DMS53 (cell line): ENCODE measurements at places on chromosomes 5 and 9.

GRCh38 chr5:108898257-108898656, 150.6 kb downstream of the FER start:
- DNase-seq, result no peak

GRCh38 chr9:114189823-114190562, 34.7 kb downstream of the COL27A1 start:
- DNase-seq, result no peak

DNA sequence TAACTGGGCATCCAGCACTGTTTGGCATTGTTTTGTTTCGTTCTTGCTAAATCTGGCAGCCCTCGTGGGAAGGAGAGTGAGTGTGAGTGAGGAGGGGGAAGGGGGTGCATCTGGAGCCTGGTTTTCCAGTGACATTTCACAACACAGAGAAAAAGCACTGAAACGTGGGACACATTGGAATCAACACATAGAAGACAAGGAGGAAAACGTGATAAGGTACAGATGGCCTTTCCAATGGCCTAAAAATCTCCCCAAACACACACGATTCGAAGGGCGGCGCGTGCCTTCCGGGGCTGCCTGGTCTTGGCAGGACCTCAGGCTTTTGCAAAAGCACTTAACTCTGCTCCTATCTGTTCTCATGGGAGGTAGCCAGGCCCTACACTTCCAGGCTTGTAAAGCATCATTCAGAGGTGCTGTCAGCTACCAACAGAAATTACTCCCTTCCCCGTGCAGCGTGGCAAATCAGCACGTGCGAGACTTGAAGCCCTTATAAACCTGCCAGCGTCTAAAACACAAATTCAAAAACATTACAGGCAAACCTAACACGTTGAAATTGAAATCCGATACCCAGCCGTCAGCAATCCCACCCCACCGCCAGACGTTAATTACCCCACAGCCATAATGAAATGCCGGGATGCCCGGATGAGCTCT, 129.4 kb downstream of the OLFM1 start:
- no peak for DNase-seq

DNA sequence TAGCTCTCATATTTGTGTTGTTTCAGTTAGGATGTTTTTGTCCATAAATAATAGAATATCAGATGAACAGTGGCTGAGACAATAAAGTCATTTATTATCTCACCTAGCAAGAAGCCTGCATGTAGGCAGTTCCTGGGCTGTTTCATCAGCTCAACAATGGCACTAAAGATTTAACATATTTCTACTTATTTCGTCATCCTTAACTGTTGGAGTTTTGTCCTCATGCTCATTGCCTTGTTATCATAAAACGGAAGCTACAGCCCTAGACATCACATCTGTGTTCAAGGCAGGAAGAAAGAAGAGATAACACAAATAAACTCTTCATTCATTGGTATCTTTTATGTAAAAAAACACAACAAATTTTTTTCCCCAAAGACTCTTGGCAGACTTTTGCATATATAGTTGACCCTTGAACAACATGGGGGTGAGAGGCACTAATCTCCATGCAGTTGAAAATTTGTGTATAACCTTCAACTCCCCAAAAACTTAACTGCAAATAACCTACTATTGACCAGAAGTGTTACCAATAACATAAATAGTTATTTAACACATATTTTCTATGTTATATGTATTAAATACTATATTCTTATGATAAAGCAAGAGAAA, 277.2 kb upstream of the ADRA1B start:
- no peak for DNase-seq

DNA sequence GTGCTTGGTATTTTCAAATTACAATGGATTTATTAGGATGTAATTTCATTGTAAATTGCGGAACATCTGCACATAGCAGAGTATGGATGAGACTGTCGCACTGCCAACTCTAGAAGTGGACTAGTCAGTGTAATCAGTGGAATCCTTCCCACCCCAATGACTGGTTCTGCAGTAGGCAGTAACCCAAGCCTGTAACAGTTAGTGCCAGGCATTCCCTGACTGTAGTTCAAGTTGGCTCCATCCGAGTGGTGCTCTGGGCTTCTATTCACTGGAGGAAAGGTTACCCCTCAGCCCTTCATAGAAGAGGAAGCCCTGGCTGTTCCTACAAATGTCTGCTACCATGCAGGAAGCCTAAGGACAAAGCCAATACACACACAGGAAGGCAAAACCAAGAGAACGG, 23.2 kb downstream of the AK3 start:
- DNase-seq, result no peak

- DNase-seq, result peak; percentile 37
Measured at GRCh38 chr5:151224372-151224771, 480 bp upstream of the CCDC69 start.

DNA sequence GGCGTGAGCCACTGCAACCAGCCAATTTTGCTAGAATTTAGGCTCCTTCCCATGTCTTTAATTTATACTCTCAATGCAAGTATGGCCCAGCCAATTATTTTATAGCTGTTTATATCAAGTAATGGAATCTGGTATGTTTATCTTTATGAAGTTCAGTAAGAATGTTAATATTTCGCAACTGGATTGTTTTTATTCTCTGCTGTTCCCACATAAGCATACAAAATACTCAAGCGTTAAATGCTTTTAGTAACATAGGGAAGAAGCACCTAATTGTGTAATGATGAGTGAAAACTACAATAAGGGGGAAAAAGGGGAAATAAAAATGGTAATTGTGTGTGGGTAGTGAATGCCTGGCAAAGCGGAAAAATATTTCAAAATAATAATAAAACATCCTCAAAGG, 21.3 kb downstream of the PWWP2A start:
- no peak for DNase-seq

GRCh38 chr9:91914404-91914803, 35.6 kb downstream of the ROR2 start:
- no peak for DNase-seq

DNA sequence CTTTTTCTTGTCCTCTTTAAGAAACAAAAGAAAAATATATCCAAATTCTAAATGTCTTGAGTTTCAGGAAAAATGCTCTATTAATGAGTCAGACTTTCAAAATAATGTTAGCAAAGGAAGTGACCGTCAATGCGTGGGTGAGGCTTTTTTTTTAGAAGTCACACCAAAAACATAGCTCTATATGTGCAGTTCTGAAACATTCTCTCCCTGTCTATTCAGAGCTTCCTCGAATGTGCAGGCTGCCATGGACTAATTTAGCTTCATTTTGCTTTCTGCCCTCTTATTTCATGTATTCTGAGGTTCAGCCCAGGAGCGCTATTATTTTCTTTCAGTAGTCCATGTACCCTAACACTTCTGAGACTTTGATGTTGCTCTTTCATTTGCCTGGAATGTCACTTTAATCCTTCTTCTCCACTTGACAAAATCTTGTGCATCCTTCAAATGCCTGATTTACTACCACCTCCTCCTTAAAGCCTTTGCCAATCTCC, 72.5 kb upstream of the RASA1 start:
- DNase-seq, result no peak

DNA sequence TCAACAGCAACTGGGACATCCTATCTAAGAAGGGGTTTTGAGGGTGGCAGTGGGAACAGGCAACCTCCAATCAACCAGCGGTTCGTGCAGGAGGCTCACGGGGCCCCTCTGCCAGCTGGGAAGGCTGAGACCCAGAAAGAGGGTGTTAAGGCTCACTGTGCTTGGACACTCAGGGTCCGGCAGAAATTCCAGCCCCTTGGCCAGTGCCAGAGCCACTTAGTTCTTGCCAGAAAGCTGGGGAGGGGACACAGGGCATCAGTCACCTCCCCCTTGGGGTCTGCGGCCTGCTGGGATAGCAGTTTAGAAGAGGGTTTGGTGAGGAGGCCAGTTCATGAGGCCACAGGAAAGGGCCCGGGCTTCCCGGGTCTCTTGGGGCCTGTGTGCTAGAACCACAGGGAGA, 20.5 kb downstream of the ADGRD2 start:
- no peak for DNase-seq

GRCh38 chr5:167171056-167171455, 1120.4 kb upstream of the WWC1 start:
- DNase-seq, result no peak

DNA sequence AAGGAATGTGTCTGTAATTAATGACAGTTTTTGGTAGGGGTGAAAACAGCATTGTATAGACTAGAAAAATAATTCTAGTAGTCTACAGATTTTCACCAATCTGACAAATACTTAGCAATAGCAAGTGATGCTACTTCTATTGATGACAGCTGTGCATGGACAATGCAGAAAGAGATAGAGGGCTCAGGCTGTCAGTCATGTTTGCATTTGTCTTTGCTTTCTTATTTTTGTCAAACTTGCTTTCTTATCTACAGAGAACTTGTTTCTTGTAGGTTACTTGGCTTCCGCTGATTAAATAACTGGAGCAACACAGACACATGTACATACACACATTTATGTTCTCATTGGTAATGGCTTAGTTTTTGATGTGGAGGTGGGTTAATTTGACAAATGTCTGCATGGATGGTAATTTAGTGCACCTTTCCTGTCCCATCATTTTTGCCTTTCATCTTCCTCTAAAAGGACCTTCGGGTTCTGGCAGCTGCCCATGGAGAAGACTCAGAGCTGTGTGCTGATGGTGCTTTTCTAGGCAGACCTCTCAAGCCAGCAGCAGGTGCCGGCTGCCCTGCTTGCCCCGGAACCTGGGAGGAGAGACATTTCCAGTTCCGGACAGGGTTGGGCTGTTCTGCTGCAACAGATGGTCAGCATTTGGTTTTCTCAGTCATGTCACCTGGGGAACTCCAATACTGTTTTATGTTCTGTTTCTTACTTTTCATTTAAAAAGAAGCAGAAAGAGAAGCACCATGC, 28.8 kb downstream of the CAMK4 start:
- peak; percentile 22 for DNase-seq

DNA sequence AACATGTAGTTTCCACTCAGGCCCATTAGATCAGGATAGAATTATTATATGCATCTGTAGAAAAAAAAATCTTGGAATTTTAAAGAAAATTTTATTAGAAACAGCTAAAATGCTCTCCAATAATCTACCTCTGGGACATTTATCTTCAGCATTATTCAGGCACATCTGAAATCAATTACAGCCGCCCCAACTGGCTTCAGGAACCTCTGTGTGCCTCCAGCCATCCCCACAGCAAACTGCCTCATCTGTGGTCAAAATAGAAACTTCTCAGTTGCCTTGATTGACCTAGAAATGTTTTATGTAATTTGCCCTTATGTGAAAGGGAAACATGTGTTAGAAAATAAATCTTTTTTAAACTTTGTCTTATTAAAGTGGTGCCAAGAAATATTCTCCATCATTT, 120.1 kb upstream of the LPAR1 start:
- no peak for DNase-seq

DNA sequence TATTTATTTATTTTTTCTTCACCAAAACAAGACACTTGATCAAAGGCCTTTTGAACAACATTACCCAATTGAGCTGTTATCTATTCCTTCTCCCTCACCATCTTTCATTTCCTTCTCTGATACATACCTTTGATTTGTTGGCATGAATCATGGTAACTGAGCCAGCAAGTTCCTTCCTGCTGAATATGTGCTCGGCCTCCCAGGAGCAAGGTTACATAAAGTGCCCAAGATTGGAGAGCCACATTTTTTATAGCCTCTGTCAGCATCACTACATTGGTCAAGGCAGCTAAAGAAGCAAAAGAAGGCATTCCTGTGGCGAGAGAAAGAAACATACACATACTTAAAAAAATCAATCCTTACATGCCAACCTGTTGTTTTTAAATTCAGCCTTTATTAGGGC, 369.6 kb downstream of the CYLC2 start:
- no peak for DNase-seq

DNA sequence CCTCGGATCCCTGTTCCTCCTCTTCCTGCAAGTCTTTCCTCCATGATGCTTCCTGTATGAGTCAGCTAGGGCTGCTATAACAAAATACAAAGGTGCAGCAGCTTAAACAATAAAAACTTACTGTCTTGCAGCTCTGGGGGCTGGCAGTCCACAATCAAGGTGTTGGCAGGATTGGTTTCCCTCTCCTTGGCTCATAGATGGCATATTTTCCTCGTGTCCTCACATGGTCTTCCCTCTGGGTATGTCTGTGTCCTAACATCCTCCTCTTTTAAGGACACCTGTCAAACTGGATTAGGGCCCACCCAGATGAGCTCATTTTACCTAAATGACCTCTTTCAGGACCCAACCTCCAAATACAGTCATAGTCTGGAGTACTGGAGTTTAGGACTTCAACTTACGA, 117.5 kb downstream of the MED10 start:
- no peak for DNase-seq

DNA sequence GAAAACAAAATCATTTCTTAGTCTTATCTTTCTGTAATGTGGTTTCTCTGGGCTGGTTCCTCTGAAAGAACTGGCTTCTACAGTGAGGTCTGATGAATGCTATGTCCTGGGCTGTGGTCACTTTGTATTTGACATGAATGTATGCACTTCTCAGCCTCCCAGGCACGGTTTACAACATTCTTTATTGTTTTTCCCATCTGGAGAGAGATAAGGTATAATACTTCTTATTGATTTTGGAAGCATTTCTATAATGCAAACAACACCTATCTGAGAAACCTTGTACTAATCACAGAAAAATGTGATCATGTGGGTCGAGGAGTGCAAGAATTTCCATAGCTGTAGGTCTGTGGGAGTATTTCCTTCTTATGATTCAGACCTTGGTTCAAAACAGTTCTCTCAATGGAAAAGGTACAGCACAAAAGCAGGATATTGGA, 46.9 kb downstream of the ACTBL2 start:
- DNase-seq, result no peak

DNA sequence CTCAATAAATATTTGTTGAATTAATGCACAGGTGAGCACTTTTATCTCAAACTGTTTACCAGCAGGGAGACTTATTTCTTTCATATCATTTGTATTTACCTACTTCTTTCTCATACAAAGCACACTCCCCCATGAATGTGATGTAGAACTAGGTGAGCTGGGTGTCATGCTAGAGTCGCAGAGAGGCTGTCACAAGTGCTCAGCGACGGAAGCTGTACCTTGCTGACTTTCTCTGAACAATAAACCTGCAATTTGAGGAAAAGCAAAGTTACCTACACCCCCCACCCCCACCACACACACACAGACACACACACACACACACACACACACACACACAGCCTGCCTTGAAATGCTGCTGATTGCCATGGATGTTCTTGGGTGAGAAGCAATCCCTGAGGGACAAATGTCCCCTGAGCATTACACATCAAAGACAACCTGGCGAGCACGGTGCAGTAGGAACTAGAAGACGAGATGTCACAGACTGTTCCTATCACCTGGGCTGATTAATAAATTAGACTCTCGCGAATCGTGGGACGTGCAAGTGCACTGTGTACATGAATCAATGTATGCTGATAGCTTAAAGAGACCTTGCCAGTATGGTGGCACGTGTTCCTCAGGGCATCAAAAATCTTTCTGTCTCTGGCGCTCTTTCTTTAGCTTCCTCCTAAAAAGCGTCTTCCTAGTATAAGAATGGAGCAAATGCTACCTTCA, 66.1 kb downstream of the BRINP1 start:
- peak; percentile 30 for DNase-seq

- no peak for DNase-seq
Measured at GRCh38 chr5:146365618-146366017, 27.0 kb downstream of the POU4F3 start.
